ENCODE measurements at places on chromosomes 2 and 18.

GRCh38 chr2:128666596-128666995, 347.9 kb upstream of the HS6ST1 start:
- DNase-seq = no peak

GRCh38 chr18:22110461-22110924, 58.9 kb upstream of the GATA6 start:
- no peak for DNase-seq

DNA sequence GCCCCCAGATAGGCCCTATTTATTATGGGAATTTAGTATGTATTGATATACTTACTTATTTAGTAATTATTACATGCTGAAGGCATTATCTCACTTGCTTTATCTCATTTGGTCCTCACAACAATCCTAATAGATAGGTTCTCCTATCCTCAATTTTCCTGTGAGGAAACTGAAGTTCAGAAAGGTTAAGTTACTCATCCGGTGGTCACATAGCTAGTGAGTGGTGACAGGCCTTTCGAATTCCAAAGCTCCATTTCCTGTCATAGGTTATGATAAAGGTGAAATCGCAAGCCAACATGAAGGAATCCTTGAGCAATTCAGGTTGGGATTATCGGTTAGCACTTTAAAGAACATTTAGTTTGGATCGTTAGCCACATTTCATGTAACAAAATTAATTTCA, 33.3 kb downstream of the NAB1 start:
- DNase-seq = no peak

GRCh38 chr2:65300134-65300760, 72.6 kb downstream of the ACTR2 start:
- no peak for DNase-seq

DNA sequence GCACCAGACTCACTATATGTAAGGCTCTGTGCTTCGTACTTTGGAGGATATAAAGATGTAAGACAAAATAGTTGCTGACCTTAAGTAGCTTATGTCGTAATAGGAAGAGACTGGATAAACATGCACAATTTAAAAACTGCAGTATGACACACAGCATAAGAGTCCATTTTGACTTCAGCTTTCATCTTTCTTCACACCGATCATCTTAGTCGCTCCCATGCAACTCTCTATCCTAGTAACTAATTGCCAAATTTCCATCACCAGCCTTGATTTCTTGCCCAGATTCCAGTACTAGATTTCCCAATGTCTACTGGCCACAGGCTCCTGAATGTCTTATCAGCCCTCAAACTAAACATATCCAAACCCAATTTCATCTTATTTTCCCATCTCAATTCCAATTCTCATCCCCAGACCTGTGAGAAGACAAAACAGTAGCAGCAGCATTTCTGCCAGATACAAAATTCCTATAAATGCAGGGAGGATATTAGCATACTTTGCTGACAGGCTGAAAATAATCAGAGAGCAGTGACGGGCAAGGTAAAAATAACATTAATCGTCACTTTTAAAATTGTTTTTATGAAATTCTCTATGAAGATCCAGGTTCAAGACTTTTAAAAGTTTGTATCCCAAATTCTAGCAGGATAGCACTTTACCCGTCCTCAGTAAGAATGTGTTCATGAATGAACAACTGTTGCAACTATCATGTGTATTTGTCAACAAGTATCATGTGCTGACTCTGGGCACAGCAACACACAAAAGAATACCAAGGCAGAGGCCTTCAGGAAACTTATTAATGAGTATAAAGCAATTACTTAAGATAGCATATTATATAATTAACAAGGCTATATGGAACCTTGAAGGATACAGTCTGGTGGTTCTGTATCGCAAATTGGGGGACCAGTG, 42.2 kb downstream of the KIDINS220 start:
- DNase-seq = no peak

GRCh38 chr2:174023591-174024523, 58.7 kb upstream of the SP3 start:
- no peak for DNase-seq

DNA sequence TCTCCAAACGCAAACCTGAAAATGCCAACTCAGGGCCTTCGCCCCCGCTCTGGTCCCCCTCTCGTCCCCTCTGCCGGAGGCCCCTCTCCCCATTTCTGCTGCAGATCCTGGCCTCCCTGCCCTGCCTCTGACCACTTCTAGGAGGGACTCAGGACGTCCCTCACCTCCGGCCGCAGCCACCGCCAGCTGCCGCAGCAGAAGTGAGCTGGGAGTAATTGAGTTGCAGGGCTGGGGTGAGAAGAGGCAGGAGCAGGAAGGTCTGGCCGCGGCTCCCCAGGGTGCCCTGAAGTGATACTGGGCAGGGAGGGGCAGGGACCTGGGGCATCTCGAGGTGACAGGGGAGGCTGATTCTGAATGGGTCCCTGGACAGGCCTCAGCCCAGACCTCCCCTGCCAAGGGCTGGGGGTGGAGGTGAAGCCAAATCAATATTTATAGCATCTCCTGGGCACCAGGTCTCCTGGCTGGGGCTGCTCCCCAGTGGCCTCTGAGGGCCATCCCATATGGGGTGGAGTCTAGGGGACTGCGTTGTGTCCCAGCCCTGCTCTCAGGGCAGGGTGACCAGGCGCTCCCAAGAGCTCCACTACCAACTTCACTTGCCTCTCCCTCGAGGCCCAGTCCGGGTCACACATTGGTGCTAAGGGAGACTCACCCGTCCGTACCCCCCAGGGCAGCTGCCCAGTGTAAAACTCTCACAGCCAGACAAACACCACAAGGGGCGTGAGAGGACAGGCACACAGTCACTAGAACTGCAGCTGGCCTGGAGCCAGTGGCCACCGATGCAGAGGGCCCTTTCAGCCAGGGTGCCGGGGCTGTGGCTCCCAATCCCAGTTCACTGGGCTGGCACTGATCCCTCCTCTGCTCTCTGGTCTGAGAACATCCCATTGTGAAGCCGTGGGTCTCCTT, 33.0 kb downstream of the KCNIP3 start:
- no peak for DNase-seq

- no peak for DNase-seq
Observed at GRCh38 chr18:49716035-49716434, 97.3 kb downstream of the ACAA2 start.

DNA sequence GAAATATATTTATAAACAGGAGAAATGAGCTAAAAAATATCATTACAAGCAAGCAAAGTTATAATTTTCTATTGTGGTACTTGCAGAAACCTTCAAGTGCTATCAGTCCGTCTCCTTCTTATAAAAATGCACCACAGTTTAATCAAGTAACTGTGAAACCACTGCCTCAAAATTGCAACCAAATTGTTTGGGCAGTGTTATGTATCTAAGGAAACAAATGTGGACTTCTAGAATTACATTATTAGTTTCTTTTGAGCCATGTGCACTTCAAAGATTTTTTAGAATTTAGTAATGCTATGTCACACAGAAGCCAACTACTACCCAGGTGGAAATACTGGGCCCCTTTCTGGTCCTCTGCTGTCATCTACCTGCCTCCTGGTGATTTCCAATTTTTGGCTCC, 495.6 kb downstream of the NYAP2 start:
- DNase-seq = no peak

GRCh38 chr2:64942693-64943092, 46.5 kb upstream of the SLC1A4 start:
- no peak for DNase-seq

- no peak for DNase-seq
Observed at GRCh38 chr2:218892693-218893348, 12.2 kb downstream of the WNT10A start.

- no peak for DNase-seq
Observed at GRCh38 chr2:213104092-213104902, 47.1 kb downstream of the IKZF2 start.

- DNase-seq = no peak
Observed at GRCh38 chr18:41989508-41989907, 34.5 kb downstream of the PIK3C3 start.

- no peak for DNase-seq
Observed at GRCh38 chr2:39407516-39408296, 29.4 kb downstream of the MAP4K3 start.

- DNase-seq = no peak
Observed at GRCh38 chr2:208066016-208066415, 40.7 kb upstream of the PLEKHM3 start.

GRCh38 chr2:222410534-222410933, 13.8 kb upstream of the SGPP2 start:
- DNase-seq = no peak

DNA sequence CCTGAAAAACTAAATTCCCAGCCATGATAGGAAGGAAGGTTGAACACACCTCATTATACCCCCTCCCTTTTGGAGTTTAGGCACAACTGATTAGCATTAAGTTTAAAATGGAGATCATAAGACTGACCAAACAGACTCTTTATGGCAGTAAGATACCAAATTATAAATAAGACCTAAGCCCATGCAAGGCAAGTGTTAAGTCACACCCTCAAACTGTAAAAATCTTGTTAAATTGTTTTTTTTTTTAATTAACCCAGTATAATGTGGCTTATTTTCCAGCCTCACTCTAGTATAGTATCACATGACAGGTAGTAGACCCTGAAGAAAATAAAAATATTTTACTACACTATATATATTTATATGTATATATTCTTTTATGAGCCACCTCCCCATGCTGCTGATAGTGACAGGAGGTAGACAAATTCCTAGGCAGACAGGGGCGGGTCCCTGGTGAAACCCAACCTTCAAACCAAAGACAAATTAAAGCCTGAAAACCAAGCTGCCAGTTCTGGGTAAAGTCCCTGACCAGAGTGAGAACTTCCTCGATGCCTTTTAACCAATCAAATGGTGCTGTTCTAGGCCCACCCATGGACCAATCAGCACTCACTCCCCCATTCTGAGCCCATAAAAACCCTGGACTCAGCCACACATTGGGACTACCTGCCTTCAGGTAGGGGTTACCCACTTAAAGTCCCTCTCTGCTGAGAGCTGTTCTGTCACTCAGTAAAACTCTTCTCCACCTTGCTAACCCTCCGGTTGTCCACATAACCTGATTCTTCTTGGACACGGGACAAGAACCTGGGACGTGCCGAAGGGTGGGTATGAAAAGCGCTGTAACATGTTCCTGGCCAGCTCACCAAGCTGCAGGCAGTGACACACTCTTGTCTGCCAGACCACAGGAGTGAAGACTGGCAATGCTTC, 123.9 kb upstream of the B3GNT2 start:
- no peak for DNase-seq

- no peak for DNase-seq
Observed at GRCh38 chr18:11112286-11112685, 37.1 kb downstream of the PIEZO2 start.

GRCh38 chr2:174686430-174686829, 77.8 kb downstream of the CHRNA1 start:
- no peak for DNase-seq

DNA sequence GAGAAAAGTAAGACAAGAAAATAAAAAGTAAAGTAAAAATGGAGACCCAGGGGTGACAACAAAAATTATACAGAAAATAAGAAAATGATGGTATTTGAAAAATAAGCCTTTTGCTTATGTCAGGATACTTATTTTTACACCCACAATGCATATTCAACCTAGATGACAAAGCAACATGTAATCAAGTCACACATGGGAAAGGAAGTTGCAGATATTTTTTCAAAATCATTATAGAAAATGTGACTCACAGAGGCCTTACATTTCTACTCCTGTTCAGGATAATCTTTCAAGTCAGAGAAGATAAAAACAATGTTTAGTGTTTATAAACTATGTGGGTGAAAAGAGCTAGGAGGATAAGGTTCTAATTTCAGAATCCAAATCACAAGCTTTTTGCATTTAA, 275.3 kb upstream of the UBE2E3 start:
- DNase-seq = no peak

DNA sequence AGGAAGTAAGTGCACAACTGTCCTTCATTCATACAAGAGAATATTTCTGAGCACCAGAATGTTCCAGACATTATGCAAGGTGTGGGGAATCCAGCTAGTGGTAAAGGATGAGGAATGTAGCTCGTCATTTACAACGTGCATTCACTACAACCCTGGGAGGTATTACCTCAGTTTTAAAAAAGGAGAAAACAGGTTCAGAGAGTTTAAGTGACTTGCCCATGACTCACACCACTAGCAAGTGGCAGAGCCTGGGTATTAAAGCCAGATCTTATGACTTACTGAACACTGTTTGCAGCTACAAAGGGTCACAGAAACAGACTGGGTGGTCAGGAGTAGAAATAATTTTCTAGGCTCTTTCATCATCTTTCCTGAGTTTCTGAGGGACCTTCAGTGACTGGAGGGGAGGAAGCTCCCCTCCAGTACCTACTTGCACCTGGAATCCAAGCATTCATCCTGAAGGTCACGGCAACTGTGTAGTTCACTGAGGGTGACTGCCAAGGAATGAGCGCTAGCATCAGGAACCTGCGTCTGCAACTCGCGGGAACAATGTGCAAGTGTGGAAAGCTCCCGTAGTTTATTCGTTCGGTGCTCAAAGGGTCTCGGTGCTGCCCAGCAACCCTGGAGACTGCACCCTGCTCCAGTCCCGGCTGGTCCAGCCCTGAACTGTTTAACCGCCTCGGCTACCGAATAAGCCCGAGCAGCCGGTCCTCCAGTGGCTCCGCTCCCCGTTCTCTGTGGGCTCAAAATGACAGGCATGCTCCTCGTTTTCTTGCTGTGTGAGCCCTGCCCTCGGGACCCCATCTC, 647 bp downstream of the CCDC121 start:
- DNase-seq = no peak

- DNase-seq = no peak
Observed at GRCh38 chr2:236915186-236915585, 170.5 kb upstream of the COPS8 start.

DNA sequence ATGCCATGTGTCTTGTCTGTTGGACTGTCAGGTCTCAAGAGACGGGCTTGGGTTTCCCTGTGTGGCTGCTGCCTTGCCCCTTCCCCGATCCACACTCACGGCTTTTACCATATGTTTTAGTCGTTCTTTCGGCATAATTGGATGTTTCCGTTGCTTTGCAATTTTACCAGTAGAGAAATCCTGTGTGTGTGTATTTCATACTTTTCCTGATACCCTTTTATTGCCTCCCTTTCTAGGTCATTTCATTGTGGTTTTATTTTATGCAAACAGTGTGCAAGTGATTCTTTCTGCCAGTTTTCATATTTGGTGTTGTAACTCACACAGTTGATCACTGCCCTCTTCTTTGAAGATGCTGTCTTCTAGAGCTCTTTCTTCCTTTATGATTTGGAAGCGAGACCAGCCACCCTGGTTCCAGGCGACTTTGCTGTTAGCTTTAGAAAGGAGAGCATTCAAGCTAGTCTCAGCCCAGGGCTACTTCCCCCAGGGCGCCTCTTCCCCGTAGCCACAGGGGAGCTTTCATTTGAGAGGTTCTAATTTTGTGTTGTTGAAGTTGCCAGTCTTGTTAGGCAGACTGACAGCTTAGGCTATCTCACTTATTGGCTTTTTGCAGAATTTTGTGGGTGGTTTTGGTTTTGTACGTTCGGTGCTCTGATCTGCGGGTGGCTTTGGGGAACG, 17.0 kb downstream of the SH3BP4 start:
- no peak for DNase-seq

GRCh38 chr2:180625006-180625844, 355.2 kb upstream of the UBE2E3 start:
- no peak for DNase-seq

GRCh38 chr2:165793779-165794535, at the start of gene GALNT3:
Gene GALNT3 (minus strand): TSS chr2:165794247. CDS start chr2:165770700, 23,547 bp downstream.
- no peak for DNase-seq
